ENCODE measurements at places on chromosomes 1 and 21.

DNA sequence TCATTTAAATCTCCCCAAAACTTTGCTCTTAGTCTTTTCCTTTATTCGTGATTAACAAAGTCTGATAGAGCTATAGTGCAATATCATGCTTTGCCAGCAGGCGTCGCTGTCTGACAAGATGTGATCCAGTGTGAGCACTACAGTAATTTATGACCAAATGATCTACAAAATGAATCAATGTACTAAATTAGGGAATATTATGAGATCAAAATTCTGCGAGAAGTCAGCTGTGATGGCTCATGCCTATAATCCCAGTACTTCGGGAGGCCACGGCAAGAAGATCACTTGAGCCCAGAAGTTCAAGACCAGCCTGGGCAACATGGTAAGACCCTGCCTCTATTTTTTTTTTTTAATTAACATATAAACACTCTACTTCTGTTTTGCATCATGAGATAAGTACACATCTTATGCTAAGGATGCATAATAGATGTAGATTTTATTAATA, 3.6 kb upstream of the SPSB1 start:
- DNase-seq: peak; percentile 60

GRCh38 chr1:240824238-240824637, 212.3 kb upstream of the GREM2 start:
- no peak for DNase-seq

DNA sequence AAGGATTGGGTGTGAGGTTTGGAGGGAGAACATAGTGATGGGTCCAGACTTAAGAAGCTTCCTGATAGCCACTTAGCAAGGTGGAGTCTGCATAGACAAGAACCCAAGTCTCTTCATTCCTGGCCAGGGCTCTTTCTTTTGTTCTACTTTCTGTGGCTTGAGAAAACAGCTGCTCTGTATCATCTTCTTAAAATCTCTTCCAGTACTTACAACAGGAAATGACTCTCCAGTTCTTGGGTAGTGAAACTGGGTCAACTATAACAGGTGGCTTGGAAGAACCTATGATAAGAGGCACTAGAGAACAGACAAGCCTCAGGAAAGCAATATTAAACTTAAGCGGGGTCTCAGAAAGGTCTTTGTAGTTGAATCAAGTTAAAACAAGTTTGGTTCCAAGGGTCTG, 148.1 kb upstream of the USP24 start:
- DNase-seq: no peak

DNA sequence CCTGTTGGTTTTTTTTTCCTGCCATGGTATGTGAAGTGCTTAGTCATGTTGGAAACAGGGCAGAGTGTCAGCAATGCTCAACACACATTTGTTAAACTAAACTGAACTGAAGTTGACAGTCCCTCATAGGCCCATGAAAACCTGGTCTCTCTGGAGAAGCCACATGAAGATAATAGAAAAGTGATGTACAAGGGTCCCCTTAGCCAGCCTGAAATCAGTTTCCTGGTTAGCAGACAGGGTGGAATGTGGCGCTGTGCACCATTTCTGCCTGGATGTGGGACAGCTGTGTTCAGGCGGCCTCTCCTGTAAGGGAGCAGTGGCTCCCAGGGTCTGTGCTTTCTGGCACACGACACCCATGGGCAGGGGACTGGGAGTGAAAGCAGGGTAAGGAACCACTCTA, 9.9 kb upstream of the CHI3L1 start:
- no peak for DNase-seq

DNA sequence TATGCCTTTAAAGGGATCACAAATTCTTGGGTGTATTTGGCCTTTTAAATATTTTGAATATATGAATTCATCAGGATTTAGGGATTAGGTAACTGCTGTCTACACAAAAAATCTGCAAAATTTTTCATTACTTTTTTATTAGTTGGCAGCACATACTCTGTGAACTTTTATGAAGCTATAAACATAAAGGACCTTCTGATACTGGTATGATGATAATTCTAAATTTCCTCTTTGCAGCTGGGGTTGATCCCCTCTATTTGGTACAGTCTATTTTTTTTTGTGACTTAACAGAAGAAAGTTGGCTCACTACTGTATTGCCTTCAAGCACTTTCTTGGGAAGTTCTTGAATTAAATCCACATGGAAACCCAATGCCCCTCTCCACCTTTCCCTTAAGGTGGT, 416.1 kb downstream of the LMO4 start:
- DNase-seq: no peak
